ENCODE measurements at places on chromosomes 5 and 9. TPM values are rescaled to one million over a fixed set of nuclear protein-coding genes. Genes with fewer than 3 reads are reported as not detected.

The PLPP1 gene
- 29.7 TPM for total RNA-seq

The MRPS27 gene
- total RNA-seq, result 98.7 TPM

The FOXD4 gene
- total RNA-seq, result not detected

The SYNPO gene
- not detected for total RNA-seq

The TMEM174 gene
- total RNA-seq, result not detected

The C9orf50 gene
- not detected for total RNA-seq

The TMED9 gene
- 156 TPM for total RNA-seq

The KCTD16 gene
- total RNA-seq, result not detected

The MYMK gene
- total RNA-seq, result not detected

The FOXD1 gene
- total RNA-seq, result 0.09 TPM

The NUTM2F gene
- total RNA-seq, result not detected

The ACOT12 gene
- total RNA-seq, result not detected

The FKBP15 gene
- total RNA-seq, result 36.7 TPM

Measured in activated CD4-positive, alpha-beta T cell treated with anti-CD3 and anti-CD28 coated beads, Interleukin-2, amount 10 ng/mL, durations not matched to agents 24 days and 14 days (primary cell).